ENCODE measurements at places on chromosomes 1 and 21.

- no peak for DNase-seq
Measured at GRCh38 chr1:152901631-152902030, 6.7 kb upstream of the IVL start.

GRCh38 chr21:21713651-21714180, 715.5 kb downstream of the NCAM2 start:
- DNase-seq: no peak

DNA sequence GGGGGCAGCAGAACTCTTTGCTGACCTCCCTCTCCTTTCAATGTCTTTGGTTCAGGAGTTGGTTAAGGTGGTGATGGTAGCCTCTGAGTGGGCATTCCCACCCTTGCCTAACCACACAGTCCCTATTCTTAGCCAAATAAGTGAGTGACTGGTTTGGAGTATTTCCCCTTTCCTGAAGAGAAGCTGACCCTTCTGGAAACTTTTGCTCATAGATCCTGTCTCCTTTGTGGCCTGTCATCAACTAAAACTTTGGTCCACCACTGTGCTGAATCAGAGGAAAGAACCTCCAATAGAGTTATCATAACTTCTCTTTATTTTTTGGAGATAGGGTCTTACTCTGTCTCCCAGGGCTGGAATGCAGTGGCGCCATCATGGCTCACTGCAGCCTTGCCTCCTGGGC, 31.1 kb downstream of the C1orf21 start:
- no peak for DNase-seq

DNA sequence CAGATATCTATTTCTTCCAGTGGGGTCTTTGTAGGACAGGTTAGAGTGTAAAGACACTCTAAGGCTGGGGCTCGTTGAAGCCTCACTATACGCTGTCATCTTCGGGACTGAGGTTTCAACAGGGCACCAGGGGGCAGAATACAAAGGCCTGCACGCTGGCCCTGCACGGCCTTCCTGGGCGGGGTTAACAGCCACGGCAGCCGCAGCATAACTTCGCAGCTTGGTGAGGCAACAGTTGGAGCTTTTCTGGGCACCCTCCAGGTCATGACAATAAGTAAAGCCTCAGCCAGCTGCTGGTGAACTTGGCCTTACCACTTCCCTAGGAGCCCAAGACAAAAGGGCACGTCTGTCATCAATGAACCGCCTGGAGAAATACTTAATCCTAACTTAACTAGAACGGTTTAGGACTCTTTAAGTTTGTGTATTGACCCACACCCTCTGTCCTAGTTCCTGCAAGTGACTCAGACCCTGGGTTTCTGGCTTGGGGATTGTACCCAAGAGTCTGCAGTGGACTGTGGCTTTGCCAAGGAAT, 2.3 kb upstream of the RUNX1 start:
- DNase-seq: peak; percentile 69

DNA sequence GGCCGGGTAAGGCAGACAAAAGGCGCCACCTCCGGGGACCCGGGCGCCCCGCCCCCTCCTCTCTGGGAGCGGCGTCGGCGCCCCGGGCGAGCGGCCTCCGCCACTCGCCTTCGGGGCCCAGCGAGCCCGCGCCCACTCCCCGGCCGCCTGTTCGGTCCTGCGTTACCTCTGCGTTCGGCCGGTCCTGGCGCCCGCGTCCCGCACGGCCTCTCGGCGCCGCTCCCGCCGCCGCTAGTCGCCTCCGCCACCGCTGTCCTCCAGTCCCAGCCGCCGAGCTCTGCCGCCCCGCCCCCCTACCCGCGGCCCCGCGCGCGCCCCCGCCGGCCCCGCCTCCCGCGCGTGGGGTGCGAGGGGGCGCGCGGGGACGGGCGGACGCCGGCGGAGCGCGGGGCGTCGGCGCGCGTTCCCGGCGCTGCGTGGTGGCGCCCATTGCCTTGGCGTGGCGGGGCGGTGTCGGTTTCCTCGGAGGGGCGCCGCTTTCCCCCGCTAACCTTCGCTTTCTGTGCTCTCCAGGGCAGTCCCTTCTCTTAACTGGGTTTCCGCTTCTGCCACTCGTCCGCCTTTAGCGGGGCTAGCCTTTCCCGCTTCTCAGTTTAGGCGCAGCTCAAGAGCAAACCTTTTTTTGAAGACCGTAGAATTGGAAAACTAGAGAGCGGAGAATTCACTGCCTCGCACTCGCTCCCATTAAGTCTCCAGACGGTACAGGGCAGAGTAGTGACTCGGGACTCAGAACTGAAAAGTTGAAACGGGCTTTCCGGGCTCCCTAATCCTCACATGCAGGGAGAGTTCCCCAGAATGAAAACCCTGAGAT, at the start of gene HP1BP3:
Gene HP1BP3, minus strand, starts transcription at position 279 of the 811 bp plus-strand sequence. CDS start 6,867 bp downstream, outside the sequence.
- DNase-seq: peak; percentile 16

- no peak for DNase-seq
Measured at GRCh38 chr1:78919150-78919549, 87.4 kb downstream of the ADGRL4 start.
